Stimulated activated CD8-positive, alpha-beta memory T cell treated with anti-CD3 and anti-CD28 coated beads, Interleukin-2, amount 100 ng/mL, for 1 hour (primary cell): ENCODE measurements at places on chromosomes 3 and 15.

- DNase-seq = no peak
These were observed 75.4 kb downstream of the CMTM8 start for GRCh38 chr3:32313723-32314473.

DNA sequence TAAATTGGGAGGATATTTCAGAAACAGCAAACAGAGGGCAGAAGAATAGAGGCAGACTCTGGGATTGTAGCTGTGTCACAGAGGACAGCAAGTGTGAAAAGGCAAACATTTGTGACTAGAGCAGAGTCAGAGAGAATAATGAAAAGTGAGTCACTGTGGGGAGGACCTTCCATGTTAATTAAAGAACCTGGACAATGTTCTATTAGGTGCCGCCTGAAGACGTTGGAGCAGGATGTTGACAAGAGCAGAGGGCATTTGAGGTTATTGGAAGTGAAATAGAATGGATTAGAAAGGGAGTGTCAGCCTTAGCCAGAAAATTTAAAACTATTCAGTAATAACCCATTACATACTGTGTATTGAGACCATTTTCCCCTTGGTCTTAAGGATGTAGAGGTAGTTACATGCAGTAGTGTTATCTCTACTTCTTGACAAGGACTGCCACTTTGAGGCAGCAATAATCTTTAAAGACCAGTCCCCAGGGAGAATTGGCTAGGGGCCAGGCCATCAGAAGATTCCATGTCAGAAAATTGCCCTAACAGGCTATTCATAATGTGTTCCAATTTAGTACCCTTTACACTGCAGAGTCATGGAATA, 5.8 kb downstream of the ACKR2 start:
- DNase-seq = no peak

DNA sequence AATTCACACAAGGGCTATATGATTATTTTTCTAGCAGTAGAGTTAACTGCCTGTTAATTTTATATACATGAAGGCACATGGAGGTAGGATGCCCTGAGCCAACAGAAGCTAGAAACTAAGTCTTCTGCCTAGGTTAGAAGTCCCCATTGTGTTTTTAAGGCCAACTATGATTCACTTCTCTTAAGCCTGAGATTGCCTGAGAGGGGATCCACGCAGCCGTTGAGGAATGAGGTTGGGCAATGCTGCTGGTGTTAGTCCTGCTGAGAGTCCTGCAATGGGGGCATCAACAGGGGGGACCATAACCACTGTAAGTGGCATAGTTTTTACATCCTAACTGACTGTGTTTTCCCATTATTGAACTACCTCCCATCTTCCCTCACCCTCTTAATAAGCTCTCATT, 60.1 kb upstream of the PFN2 start:
- DNase-seq = no peak

DNA sequence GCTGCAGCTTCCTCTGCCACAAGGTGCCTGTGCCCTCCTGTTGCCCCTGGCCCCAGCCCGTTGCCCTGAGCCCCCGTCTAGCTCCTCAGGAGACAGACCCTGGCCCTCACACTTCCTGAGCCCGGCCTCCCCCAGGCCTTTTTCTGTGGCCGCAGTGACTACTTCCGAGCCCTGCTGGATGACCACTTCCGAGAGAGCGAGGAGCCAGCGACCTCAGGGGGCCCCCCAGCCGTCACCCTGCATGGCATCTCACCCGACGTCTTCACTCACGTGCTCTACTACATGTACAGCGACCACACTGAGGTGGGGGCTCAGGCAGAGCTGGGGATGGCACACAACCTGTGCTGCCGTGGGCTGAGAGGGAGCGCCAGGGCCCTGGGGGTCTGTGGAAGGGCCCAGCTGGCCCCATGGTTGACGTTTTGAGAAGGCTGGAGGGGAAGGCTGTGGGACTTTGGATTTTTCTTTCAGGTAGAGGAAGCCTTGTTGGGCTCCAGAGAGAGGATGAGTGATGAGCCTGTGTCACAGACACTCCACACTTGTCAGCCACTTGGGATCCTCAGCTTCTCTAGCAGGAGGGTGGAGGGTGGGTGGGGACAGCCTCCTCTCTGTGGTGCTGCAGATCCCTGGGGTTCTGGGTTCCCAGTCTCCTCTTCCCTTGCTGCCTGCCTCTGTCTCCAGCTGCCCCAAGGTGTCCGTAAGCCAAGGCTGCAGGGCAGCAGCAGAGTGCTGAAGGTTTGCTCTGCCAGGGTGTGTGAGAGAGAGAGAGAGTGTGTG, 5.0 kb downstream of the ABTB1 start:
- no peak for DNase-seq

DNA sequence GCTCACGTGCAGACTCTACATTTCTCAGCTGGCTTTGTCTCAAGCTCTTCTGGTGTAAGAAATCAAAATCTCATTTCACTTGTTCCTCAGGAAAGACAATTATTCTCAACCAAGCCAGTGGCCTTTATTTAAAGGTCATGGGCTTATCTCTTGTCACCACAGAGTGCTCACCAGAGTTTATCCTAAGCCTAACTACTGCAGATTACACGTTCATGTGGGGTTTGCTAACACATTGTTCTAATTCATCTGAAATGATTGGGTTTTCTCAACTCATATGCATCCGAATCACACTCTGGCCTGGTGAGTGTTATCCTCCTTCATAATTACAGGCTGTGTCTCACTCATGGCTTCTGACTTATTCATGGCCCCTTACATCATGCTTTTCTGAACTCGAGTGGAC, 83.3 kb upstream of the TSC22D2 start:
- DNase-seq = no peak

GRCh38 chr3:177034832-177035475, 162.3 kb downstream of the TBL1XR1 start:
- DNase-seq = no peak

- no peak for DNase-seq
These were observed 32.0 kb downstream of the AMOTL2 start for GRCh38 chr3:134342259-134342658.

- DNase-seq = no peak
These were observed 88.3 kb upstream of the WDR72 start for GRCh38 chr15:53847745-53848144.

DNA sequence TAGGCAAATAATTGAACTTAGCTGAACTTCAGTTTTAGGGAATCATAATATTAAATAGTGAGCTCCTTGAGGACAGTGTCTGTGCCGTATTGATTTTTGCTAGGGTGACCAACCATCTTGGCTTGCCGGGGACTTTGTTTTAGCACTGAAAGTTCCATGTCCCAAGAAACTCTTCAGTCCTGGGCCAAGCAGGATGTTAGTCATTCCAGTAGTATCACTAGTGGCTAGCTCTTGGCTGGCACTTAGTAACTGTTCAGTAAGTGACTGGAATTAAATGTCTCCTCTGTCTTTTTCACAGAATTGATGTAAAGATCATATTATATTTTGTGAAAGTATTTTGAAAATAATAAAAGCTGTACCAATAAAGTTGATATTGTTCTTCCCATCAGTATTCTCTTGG, 42.3 kb downstream of the RSRC1 start:
- no peak for DNase-seq

- DNase-seq = no peak
These were observed 54.4 kb downstream of the SH3BP5 start for GRCh38 chr3:15277861-15278500.

- no peak for DNase-seq
These were observed 74.7 kb downstream of the RASA2 start for GRCh38 chr3:141561426-141562034.

DNA sequence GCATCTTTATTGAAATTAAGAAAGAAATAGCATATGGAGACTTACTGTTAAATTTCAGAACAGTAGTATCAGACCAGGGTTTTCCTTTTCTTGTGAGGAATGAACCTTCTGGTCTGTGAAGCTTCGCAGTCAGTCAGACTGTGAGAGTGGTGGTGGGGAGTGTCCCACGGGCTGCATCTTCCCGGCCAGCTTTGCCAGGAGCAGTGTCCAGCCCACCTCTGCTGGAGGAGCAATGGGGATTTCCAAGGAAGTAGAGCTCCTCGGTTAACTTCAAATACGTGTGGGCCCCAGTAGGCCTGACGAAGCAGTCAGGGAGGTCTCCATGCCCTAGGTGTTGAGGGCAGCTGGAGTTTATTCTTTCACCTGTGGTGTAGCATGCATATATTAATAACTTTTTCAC, 40.9 kb upstream of the FBXL22 start:
- no peak for DNase-seq

GRCh38 chr15:39018966-39019365, 454.4 kb upstream of the RASGRP1 start:
- DNase-seq = no peak

DNA sequence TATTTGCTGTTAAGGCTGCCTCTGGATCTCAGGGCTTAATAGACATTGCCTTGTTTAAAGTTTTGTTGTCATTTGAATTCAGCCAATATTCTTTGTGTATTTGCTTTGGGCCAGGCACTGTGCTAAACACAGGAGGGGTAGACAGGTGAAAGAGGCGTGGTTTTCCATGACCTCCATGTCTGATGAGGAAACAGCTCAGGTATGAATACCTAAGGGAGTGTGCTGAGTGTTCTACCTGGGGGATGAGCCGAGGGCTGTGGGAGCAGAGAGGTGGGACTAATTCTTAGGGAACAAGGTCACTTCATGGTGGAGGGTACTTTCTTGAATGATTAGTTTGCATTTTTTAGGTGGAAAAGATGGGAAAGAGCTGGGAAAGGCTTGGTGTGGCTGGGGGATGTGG, 108.2 kb downstream of the THSD4 start:
- DNase-seq = no peak

GRCh38 chr15:32786906-32787305, 69.1 kb downstream of the GREM1 start:
- no peak for DNase-seq

DNA sequence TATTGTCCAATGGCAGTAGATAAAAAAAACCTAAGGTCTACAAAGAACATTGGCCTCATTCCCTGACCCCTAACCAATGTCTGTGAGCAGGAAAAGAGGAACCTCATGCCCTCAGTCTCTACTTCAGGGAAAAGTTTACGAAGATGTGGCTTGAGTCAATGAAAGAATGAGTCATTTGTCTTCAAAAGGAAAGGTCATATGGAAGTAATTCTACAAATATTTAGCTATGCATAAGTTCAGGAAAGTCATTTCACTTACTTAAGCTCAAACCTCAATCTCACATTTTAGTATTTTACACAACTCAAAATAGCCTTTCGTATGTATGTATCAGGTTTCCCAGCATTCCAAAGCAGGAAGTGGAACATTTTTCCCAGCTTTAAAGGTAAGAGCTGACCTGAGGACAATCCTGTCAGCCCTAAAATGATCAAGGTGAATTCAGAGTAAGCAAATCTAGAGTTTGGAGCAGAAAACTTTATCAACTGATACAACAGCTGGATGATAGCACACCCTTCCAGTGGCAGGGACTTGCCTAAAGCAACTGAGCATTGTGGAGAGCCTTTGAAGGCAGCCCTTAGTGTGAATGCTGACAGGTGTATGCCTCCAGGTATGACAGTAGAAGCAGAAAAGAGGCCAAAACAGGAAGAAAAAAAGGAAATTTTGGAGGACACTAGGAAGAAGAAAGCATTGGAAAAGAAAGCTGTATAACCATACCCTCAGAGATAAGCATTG, 53.9 kb upstream of the ACKR4 start:
- DNase-seq = no peak

- no peak for DNase-seq
These were observed 93.6 kb upstream of the OSTN start for GRCh38 chr3:191105418-191105817.

- no peak for DNase-seq
These were observed 491.8 kb downstream of the FHIT start for GRCh38 chr3:60759439-60759838.

DNA sequence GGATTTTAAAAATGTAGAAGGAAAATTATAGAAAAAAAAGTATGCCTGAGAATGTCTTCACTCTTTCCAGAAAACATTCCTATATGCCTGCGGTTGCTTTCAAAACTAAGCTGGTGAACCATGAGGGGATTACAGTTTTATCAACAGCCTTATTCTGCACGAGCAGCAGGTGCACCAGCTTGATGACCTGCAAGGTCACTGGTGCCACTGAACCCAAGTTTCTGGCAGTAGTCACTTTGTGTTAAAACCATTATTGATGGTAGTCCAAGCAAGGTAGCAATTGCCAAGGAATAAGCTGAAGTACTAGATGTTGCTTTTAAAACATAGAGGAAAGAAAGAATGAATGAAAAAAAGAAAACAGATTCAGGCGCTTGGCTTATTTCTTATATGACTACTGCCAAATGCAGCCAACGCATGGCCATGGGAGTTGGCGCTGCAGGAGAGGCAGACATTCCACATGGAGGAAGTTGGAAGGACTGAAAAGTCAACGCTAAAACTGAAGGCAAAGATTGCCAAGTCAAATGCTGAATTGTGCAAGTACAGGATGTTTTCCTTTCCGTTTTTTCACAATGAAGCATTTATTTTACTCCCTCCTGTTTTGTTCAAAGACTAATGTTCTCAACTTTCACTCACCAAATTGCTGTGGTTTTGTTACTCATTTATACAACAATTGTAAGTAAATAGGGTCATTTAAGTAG, 601.4 kb downstream of the CADM2 start:
- no peak for DNase-seq

GRCh38 chr15:37083610-37084009, 16.7 kb downstream of the MEIS2 start:
- no peak for DNase-seq

DNA sequence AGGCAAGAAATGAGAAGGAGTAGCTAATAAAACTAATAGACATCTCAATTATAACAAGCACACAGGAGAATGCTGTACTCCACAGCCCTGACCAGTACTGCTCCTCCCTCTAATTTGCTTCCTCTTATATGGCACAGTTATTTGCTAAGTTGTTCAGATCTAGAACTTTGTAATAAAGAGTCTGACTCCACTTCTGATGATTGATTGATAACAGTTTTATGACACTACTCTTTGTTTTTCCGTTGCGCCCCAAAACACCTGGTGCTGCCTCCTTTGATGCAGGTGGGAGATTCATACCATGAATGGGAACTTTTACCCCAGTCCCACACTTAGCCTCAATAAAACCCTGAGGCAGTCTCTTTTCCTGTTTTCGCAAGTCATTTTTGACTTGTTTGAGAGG, 777.7 kb downstream of the GBE1 start:
- DNase-seq = no peak

GRCh38 chr3:138187296-138188012, at the start of gene ARMC8:
TSS of gene ARMC8 (plus strand) at chr3:138187301. CDS start at chr3:138187555, 254 bp downstream.
- peak; percentile 6 for DNase-seq
